ENCODE measurements at places on chromosomes 16 and 17. TPM values are rescaled to one million over a fixed set of nuclear protein-coding genes. Genes with fewer than 3 reads are reported as not detected.

The ZNF23 gene
- 14.2 TPM for total RNA-seq

The TMIGD1 gene
- total RNA-seq, result not detected

The TCAP gene
- total RNA-seq, result 0.33 TPM

The ADAD2 gene
- total RNA-seq, result not detected

The SEC14L5 gene
- under 0.01 TPM for total RNA-seq

The KRTAP1-1 gene
- 0.87 TPM for total RNA-seq

The CCDC154 gene
- total RNA-seq, result 0.22 TPM

The RNPS1 gene
- 50.1 TPM for total RNA-seq

The UTS2R gene
- total RNA-seq, result not detected

The APOBR gene
- total RNA-seq, result not detected

The TLCD2 gene
- 2.3 TPM for total RNA-seq

The ZNF785 gene
- 7.5 TPM for total RNA-seq

The RMI2 gene
- total RNA-seq, result 19.4 TPM

The TLCD3B gene
- total RNA-seq, result 0.22 TPM

The ENPP7 gene
- not detected for total RNA-seq

The PYY gene
- total RNA-seq, result not detected

The BLTP2 gene
- 149 TPM for total RNA-seq

The OR1F1 gene
- total RNA-seq, result not detected

The PRSS33 gene
- not detected for total RNA-seq

The MT1G gene
- not detected for total RNA-seq

The CHST6 gene
- total RNA-seq, result 0.22 TPM

The PIK3R6 gene
- not detected for total RNA-seq

The ERN2 gene
- total RNA-seq, result 0.12 TPM

The DNAAF8 gene
- 0.44 TPM for total RNA-seq

The ASPA gene
- 0.77 TPM for total RNA-seq

The HOXB1 gene
- total RNA-seq, result not detected

The ARHGAP23 gene
- total RNA-seq, result 57.9 TPM

The ZNF750 gene
- not detected for total RNA-seq

The PITPNM3 gene
- total RNA-seq, result 0.37 TPM

The SOX9 gene
- total RNA-seq, result 2.9 TPM

The FA2H gene
- not detected for total RNA-seq

The ZPBP2 gene
- not detected for total RNA-seq

The RRAD gene
- 8.0 TPM for total RNA-seq

The PIK3R5 gene
- total RNA-seq, result not detected

The RASD1 gene
- 2.0 TPM for total RNA-seq

The TMC8 gene
- not detected for total RNA-seq

The TNFRSF13B gene
- total RNA-seq, result not detected

The HID1 gene
- 0.75 TPM for total RNA-seq

The TBC1D3I gene
- total RNA-seq, result not detected

The HASPIN gene
- 2.5 TPM for total RNA-seq

The HS3ST3B1 gene
- 19.7 TPM for total RNA-seq

The PIP4K2B gene
- 61.8 TPM for total RNA-seq

The APOH gene
- total RNA-seq, result not detected

The MPV17L gene
- total RNA-seq, result 0.12 TPM

The TXNDC17 gene
- total RNA-seq, result 114 TPM

The KRT9 gene
- total RNA-seq, result not detected

The KCNAB3 gene
- 1.00 TPM for total RNA-seq

The NDRG4 gene
- total RNA-seq, result 12.1 TPM
